8988T (cell line): ENCODE measurements at places on chromosomes 2 and 18.

GRCh38 chr2:8710951-8711350, 29.1 kb downstream of the ID2 start:
- DNase-seq = no peak

- no peak for DNase-seq
Measured at GRCh38 chr18:26192233-26192632, 34.0 kb upstream of the TAF4B start.

DNA sequence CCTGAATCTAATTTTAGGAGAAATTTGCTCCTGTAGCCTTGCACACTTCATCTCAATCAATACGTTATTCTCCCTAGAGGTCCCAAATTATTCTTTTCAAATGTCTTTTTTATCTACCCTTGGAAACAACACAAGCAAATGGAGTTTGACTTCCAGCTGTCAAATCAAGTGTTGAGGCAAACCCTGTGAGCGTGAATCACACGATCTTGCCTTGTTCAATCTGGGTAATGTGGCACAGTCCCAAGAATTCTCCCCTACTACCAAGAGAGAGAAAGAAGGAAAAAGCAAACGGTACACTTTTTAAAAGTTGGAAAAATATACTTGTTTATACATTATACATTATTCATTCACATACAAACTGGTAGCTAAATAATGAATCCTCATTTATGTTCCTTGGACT, 2035.3 kb upstream of the CELF4 start:
- DNase-seq = no peak

- no peak for DNase-seq
Measured at GRCh38 chr18:21433436-21433835, 167.1 kb downstream of the ESCO1 start.

DNA sequence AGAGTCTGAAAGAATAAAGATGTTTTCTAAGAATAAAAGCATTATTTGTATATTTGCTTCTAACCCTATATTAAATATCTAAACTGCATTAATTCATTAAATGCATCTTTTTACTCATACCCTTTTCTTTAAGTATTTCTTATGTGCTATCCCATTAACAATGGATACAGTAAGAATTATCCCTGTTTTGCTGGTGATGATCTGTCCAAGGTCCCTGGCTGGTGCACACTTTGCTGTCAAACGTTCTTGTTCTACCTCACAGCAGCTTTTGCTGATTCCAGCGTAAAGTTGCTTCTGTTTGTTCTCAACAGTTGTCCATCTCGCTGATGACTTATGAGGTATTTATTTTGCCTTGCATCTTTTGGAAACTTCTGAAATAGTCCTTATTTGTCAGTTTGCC, 504.0 kb downstream of the PLCL1 start:
- DNase-seq = no peak

DNA sequence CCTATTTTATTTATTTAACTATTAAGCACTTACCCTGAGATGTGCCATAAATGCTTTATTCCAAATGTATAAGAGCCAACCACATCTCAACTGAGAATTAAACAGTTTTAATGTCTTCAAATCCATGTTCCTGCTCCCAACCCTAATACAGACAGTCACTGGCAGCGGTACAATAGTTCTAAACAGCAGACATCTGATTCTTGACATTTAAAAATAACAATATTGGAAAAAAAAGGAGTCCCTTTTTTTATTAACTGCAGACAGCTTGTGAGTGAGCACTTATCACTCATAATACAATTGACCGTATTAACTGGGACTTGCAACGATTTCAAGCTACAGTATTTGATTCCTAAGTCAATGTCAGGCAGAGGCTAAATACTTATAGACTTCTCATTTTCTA, 424.6 kb downstream of the TGIF1 start:
- DNase-seq = no peak

DNA sequence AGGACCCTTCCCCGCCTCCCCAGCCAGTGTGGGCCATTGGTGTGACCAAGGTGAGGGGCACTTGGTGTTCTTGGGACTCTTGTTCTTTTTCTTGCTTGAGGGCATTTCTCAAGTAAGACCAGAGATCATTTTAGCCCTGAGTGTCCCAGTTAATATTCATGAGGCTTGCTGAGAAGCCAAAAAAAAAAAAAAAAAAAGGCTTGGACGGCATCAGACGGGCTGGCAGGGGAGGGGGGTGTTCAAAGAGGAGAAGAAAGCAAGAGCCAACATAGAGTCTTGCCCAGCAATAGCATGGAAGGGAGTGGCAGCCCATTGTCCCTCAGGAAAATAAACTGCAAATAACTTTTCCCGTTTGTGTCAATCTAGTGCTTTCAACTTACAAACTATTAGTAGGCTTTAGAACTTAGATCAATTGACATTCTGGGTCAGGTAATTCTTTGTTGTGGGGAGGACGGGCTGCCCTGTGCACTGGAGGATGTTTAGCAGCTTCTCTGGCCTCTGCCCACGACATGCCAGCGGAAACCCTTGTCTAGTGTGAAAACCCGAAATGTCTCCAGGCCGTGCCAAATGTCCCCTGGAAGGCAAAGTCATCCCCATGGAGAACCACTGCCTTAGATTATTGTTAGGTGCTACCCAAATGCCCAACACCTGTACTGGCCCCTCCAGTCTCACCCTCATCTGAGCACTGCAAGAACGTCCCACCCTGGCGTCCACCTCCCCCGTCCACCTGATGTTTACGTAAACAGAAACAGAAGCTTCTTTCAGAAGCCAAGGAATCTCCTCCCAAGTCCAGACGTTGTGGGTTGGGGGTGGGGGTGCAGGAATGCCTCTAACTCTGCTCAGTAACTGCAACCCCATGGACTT, 163.4 kb downstream of the BCL2 start:
- no peak for DNase-seq

GRCh38 chr2:30368258-30368657, 78.8 kb upstream of the LCLAT1 start:
- DNase-seq = no peak

- DNase-seq = no peak
Measured at GRCh38 chr2:68283419-68283812, 31.1 kb upstream of the PPP3R1 start.

- no peak for DNase-seq
Measured at GRCh38 chr2:230886206-230886605, 21.5 kb downstream of the ITM2C start.

GRCh38 chr2:96668771-96669170, 26.2 kb downstream of the FER1L5 start:
- DNase-seq = no peak

DNA sequence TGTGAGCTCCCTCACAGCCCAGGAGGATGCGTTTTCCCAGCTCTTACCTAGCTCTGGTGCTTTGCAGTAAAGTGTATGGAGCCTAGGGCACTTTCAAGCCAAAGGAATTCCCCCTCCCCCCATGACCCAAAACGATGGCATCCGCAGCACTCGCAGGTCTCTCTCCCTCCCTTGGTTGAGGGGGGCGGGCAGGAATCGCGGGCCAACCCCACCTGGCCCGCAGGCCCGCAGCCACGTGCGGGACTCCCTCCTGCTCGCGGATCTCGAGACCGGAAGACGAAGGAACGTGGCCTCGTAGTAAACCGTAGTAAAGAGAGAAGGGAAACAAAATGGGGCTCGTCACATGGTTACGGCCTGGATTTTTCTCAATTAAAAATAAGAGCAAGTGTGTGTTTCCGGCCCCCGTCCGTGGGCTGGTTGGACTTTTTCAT, 8.5 kb downstream of the IRS1 start:
- no peak for DNase-seq

GRCh38 chr2:59250307-59250677, 1009.2 kb upstream of the FANCL start:
- DNase-seq = no peak

GRCh38 chr2:205054789-205055188, 509.5 kb downstream of the PARD3B start:
- no peak for DNase-seq

DNA sequence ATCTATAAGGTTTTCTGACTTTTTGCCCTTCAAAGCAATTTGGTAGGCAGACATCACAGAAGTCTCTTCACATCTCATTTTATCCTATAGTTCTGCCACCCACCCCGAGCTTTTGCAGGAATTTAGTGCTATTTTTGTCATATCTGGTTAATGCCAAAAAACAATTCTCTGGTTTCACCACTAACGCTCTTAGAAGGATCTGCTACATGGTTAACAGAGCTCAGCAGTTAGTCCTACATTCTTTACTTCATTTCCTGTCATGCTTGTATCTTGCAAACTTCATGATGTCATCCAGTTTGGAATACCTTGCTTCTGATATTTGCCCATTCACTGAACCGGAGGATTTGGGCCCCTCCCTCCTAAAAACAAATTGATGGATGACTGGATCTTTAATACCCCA, 116.8 kb upstream of the SERPINE2 start:
- DNase-seq = no peak

DNA sequence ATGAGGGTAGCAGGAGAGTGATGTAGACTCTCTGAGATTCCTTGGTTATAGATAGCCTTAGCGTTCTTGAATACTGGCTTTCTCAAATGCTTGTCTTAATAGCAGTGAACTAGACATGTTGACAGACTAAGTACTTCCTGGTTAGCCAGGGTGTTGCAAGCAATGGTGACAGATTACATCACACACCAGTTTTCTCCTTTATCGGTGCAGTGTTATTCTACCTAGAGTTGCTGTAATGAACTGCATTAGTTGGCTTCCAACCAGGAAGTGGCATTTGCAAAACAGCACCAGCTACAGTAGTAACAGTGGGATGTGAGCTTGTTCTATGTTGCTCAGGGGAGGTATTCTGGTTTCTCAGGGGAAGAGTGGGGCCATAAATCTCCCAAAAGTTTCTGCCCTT, 582.2 kb upstream of the DDX18 start:
- DNase-seq = no peak

GRCh38 chr2:206378835-206379234, 64.5 kb upstream of the ADAM23 start:
- DNase-seq = no peak

DNA sequence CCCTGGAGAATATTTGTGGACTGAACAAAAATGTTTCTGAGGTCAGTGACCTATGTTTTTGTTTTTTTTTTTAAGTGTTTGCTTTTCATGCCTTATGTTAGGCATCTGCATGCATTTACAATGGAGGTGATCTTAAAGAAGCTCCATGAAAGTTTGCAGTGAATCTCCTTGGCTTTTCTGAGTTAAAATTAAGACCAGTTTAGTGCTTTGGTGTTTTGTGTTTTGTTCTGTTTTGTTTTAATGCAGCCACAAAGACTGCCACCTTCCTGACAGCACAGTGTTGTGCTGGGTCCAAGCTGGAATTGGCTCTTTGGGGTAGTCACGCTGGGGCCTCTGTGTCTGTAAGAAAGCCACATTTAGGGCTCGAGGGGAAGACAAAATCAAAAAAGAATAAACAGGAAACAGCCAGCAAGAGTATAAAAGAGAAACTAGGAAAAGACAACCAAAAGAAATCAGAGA, 396.2 kb downstream of the ARHGAP15 start:
- no peak for DNase-seq

- no peak for DNase-seq
Measured at GRCh38 chr2:17538022-17538843, 2.3 kb upstream of the VSNL1 start.

DNA sequence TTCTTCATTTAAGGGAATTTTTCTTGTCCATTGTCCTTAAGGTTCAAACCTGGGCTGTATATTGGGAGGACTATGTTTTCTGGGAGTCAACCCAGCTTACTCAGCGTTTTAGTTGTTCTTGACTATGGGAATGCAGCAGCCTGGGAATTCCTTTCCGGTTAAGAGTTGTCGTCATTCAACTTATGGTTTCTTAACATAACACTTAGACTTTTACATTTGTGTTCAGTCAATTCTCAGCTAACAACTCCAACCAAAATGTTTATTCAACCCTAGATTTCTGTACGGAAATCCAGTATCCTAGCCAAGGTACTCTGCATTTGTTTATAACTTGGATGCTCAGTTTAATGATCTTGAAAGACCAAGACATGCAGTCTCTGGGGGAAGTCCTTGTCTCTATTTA, 960.9 kb downstream of the CBLN2 start:
- no peak for DNase-seq

DNA sequence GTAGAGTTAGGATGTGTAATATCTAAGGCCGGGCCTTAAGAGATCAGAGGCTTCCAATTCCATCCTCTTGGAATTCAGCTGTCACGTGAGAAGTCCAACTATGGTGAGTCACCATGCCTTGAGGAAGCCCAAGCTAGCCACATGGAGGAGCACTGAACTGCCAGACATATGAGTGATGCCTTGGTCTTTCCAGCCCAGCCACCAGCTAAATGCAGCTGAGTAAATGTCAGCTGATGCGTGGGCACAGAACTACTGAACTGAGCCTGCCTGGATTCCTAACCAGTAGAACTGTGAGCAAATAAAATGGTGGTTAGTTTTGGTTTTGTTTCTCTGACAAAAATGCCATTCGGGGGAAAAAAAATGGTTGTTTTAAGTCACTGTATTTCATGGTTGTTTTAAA, 153.7 kb upstream of the SERTAD2 start:
- peak; percentile 21 for DNase-seq

DNA sequence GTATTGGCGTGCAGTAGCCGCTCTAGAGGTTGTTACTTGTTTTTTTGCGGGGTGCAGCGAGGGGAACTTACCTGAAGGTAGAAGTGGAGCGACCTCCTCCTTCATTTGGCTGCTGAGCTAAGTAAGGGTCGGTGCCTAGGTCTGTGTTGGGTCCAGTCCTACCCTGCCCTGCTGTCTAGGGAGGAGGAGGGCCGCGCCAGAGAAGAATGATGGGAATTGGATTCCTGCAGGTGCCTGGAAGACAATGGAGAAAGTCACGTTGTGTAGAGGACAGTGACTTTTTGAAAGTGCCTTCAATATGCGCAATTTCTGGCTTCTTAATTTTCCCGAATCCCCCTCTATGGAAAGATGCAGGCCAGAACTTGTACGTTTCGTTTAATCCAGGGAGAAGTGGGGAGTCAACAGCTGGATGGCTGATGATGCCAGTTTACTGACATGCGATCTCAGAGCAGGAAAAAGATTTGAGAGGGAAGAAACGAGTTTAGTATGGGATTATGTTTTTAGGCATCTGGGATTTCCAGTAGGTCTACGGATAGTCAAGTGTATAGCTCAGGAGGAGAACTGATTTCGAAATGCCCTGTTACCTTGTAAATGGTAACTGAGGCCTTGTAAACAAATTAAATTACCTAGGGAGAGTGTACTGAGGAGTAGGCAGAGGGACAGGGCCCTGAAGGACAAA, 653 bp downstream of the MRPS9 start:
- DNase-seq = no peak

DNA sequence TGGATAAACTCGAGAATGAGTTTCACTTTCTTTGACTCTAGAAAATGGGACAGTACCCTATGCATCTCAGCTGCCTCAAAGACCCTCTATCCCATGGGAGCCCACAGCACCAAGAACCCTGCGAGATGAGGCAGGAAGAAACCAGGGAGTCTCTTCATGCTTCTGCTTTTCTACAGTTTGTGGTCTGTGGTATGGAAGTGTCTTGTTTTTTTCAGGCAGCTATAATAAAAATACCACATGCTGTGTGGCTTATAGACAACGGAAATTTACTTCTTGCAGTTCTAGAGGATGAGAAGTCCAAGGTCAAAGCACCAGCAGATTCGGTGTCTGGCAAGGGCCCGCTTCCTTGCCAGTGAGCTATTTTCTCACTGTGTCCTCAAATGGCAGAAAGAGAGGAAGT, 257.9 kb downstream of the SUCLG1 start:
- no peak for DNase-seq

GRCh38 chr2:180478883-180479282, 471.8 kb upstream of the CWC22 start:
- DNase-seq = no peak
